ENCODE measurements at places on chromosomes 2 and 18.

DNA sequence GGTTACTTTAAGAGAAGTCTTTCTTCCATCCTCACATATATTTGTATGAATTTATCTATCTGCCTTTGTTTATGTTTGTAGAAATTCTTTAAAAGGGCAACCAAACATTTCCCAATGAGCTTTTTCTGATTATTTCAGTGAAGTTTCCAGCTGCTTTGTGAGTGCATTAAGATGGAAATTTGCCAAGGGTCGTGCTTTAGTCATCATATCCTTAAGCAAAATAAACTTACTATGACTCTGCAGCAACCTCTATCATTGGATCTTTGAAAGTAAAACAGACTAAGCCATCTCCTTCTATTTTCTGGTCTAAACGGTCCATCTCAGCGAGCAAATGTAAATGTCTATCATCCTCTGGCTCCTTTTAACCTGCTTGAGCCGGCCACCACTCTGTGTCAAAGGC is 489.3 kb downstream of the SOX11 start:
- DNase-seq: no peak

GRCh38 chr2:19893520-19894133 is 8.2 kb downstream of the TTC32 start:
- no peak for DNase-seq

DNA sequence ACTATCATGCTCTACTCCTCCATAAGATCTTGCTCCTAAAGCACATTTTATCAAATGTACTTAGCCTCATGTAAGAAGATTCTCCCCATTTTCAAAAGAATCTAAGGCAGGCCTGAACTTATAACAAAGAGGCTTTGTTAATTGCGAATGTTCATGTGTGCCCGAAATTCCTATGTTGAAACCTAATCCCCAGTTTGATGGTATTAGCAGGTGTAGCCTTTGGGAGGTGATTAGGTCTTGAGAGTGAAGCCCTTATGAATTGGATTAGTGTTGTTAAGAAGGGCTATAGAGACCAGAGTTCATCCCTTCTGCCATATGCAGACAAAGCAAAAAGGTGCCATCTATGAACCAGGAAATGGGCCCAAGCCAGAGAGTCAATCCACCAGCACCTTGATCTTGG is 234.5 kb downstream of the PAX3 start:
- DNase-seq: no peak

GRCh38 chr18:55321265-55322177 is 266.5 kb downstream of the TCF4 start:
- DNase-seq: peak; percentile 86

DNA sequence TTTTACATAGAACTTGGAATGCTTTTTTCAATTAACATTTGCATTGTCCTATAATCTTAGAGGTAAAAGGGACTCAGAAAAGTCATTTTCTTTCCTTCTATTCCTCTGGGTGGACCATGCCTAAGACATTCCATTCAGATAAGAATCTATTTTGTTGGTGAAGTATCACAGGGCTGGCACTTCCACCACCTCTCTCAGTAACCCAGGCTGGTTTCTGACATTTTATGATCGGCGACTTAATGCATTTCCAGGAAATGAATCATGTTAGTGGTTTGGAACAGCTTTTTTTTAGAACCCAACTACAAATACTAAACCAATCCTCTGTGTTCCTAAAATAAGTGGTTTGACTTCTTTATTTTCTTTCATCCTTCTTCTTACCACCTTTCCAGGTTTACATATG is 27.0 kb downstream of the GAD1 start:
- no peak for DNase-seq

- DNase-seq: no peak
Observed at GRCh38 chr2:154495455-154495868, 203.0 kb upstream of the KCNJ3 start.

DNA sequence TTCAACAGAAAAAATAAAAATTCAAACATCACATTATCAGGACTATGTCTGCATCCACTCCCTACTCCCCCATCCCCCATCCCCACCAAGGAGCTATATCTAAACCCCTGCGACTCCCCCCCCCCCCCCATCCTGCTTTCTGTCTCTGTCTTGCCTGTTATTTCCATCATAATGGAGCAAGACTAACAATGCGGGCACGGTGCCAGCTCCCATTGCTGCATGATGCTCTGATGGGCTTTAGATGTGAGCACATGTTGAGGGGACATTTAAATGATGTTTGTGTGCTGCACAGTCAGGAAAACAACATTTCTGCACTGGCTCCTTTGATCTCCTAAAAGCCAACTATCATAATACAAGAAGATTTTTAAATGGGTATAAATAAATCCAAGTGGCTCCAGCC is 644.2 kb upstream of the SETBP1 start:
- DNase-seq: no peak

GRCh38 chr2:44927985-44928482 is 13.5 kb upstream of the SIX3 start:
- DNase-seq: peak; percentile 33

DNA sequence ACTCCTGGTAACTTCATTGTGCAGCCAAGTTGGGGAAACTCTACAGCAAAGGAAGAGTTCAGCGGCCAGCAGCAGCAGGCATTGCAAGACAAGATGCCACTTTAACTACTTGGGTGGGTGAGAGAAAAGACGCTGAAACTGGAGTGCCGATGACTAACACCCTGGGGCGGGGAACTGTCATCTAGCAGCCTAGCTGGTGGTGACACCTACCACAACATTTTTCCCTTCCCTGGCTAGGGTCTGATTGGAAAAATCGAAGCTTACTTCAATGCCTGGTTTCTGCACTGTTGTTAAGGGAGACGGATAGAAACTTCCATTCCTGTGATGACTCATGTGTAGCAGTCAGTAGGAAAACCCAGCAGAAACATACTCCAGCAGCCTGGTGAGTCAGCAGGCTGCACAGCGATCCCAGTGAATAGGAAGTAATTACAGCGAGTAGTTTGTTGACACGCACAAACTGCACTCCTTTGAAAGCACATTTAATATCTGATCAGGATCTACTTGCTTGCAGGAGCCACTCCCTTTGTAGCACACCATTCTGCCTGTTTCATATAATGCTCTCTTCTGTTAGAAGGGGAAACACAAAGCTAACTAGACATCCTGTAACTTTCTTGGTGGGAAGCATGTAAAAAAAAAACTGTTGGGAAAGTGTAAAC is 62.1 kb upstream of the MAPRE2 start:
- DNase-seq: peak; percentile 34

- DNase-seq: no peak
Observed at GRCh38 chr2:9525266-9525665, 30.4 kb downstream of the ADAM17 start.

DNA sequence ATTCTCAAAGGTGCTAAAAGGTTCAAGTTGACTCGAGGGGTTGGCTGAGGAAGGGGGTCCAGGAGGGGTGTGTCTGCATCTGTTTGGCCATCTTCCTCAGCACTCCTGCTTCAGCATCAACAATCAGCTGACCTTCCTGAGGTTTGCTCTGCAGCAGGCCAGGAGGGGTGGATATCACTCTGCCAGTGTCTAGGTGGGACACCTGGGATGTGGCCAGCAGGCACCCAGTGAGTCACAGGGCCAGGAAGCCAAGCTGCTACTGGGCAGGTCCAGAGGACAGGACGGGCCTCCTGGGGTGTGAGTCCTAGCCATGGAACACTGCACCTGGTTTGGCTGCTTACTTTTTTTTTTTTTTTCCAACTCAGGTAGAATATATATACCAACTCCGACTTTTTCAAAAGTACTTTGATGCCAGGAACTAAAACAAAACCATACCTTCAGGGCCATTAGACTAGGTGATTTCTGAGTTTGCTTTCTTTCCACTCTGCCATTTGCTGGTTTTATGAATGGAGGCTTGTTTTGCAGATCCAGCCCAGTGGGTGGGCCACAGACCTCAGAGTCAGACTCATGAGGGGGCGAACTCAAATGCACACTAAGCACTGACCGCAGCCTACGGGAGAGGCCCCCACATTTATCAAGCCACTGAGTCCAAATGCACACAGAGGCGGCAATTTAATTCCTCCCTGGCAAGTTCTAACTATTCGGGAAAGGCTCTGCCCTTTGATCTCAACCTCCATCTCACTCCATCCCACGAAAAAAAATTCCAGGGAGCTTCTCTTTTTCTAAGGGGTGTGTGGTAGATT is 76.0 kb downstream of the UXS1 start:
- DNase-seq: no peak

DNA sequence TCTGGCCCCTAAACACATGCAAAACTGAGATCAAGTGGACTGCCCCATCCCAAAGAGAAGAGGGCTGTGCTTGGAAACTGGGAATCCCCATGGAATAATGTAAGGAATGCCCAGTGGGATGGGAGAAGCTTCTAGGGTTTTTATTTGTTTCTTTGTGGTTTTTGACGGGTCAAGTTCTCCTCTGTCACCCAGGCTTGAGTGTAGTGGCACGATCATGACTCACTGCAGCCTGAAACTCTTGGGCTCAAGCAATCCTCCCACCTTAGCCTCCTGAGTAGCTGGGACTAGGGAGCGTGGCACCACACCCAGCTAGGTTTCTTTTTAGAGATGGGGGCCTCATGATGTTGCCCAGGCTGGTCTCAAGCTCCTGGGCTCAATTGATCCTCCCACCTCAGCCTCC is 101.7 kb upstream of the ZSWIM2 start:
- no peak for DNase-seq

All from endothelial cell (in vitro differentiated cells).